ENCODE measurements at places on chromosomes 5 and 9.

DNA sequence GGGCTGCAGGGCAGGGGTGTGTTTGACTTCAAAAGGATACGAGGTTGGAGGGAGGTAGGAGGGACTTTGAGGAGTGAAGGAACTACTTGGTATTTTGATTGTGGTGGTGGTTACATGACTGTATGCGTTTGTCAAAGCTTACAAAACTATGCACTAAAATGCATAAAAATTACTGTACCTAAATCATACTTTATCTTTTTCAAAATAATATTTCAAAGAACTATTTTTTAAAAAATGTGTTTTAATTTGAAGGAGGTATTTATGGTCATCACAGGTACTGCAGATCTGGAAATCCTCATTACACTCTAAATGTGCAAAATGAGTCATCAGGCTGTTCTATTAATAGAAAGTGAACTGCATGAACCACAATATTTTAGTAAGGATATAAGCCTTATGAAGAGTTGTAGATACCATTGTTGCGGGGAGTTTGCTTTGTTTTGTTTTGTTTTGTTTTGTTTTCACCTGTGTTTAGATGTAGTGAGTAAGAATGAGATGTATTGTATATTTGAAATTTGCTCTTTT lies 116.9 kb downstream of the ARRDC3 start:
- DNase-seq, result no peak

DNA sequence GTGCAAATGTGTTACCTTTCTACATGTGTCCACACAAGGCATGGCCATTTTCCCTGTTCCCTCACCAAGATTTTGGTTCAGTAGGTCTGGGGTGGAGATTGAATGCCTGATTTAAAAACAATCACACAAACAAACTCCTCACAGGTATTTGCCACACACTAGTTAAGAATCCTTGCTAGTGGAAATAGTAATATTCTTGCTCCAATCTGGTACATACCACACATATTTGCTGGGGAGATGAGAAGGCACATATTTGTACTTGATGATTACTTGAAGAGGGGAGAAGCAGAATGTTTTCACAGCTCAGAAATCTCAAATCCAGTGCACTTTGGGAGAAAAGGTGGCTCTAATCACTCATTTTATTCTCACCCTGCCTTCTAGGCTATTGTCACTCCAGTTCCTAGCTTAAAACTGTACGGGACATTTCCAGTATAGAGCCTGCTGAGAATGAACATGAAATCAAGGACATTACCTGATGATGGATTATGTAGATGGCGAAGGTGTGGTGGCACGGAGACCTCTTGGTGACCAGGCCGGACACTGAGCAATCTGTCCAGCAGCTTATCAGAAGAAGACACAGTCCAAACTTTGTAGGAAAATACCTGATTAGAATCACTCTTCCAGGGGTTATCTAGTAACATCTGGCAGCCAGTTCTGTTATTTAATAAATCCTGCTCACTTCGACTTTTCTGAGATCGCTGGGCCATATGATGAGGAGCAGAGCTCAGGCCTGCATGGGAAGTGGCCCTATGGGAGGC lies 116.1 kb upstream of the IL6ST start:
- no peak for DNase-seq

DNA sequence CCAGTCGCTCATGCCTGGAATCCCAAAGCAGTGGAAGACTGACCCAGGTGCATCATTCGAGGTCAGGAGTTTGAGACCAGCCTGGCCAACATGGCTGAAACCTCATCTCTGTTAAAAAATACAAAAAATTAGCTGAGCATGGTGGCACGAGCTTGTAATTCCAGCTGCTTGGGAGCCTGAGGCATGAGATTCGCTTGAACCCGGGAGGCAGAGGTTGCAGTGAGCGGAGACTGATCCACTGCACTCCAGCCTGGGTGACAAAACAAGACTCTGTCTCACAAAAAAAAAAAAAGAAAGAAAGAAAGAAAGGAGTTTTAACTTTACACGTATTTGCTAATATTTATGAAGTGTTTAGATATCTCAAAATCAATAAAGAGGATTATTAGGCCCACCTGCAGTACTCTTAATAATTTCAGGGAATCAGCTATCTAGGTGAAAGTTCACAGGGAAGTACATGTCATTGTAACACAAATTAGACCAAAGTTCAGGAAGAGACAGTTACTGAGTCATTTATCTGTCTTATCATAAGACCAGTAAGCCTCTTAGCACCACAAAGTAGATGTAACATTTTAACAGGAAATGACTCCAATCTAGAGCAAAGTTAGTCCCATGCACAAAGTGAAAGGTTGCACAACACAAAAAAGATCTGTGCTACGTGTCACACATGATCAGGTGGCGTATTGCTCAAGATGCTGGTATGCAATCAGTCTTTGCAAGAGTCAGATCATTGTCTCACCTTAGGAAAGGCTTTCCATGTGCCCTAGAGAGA lies 34.1 kb upstream of the PLIN2 start:
- peak; percentile 74 for DNase-seq

DNA sequence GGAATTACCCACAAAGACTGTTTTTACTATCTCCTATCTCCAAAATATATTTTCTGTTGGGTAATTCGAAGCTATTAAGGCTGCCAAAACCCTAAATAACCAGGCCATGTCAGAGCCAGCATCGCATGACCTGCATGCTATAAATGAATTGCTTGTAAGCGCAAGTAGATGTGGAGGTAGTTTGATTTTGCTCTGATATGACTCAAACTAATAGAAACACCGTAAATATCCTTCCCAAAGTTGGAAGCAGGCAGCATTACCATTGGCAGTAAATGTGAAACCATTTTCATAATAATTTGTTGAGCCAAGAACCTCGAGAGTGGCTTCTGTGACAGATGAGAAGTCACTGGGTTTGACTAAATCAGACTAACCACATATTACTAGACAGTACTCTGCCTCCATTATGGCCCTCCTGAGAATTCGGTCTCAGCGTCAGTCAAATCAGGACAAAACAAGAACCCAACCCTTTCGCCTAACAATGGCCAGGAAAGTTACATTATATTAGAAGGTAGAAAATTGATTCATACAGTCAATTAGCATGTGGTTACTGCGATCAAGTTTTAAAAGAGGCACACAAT lies 289.8 kb downstream of the SPOCK1 start:
- DNase-seq, result no peak

- DNase-seq, result no peak
These were observed 184.0 kb downstream of the MED10 start for GRCh38 chr5:6194261-6194875.

- no peak for DNase-seq
These were observed 85.3 kb downstream of the TTC39B start for GRCh38 chr9:15221746-15222145.

DNA sequence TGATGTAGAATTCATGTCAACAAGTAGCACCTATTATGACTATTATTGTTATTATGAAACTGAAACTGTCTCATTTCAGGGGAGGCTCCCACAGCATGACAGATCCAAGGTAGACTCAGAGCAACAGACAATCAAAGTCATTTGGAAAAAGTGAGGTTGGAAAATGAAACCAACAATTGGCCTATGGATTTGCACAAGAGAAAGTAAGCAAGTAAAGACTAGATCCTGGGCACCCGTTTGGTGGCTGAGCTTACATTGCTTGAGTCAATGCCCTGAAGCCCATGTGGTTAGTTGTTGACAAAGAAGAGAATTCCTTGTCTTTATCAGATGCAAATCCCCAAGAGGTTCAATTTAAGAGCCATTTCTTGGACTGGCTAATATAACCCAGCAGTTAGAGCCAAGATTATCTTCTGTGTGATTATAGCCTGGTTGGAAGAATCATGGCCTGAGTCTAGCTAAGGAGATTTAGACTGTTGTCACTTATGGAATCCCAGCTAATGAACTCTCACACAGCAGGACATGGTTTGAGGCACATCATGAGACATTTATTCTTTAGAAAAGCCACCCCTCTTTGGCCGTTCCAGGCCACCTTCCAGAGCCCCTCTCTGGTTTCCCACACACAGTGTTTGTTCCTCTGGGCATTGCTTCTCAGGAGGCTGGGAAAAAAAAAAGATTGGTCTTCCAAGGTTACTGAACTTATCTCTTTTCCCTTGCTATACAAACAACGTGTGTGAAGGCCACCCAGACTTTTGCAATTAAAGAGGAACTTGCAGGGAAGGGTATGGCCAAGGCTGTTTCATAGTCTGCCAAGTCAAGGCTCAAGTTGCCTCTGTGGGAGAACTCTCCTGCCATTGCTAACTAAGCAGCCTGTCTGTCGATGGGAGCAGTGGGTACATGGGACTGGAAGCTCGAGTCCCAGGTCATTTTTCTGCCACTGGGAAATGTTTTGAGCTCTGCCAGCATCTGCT lies 399.5 kb downstream of the ENC1 start:
- DNase-seq, result no peak

DNA sequence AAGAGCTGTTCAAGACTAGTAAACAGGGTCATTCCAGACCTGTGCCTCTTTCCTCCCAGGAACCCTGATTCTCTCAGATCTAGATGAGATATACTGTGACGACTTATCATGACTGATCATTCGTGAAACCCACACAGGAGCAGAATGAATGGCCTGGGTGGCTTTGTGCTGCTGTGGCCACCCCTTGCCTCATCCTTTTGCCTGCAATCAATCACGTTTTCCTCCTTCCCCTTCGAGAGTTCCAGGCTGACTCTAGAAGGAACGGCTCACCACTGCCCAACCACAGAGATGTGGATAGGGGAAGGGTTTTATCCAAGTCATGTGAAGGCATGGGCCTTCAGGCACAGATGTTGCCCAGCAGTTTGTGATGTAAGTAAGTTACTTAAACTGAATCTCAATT lies 5.8 kb downstream of the ANXA6 start:
- DNase-seq, result peak; percentile 39

DNA sequence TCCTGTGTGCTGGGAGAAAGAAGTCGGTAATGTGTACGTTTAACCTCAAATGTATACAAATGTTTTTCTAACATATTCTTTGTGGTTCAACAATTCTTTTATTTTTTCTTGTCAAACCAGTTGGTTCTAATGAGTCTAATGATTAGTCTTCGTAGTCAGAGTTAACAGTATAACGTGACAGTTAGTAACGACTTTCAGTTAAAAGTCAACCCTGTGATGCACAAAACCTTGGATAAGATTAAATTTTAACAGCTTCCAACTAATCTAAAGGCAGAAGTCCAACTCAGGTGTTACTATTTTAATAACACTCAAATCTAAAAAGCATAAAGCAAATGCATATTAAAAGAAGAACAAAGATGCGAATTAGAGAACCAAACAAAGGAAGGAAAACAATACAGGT lies 47.0 kb downstream of the SEMA6A start:
- DNase-seq, result no peak

GRCh38 chr9:127878001-127878651 lies 651 bp upstream of the AK1 start:
- DNase-seq, result no peak

DNA sequence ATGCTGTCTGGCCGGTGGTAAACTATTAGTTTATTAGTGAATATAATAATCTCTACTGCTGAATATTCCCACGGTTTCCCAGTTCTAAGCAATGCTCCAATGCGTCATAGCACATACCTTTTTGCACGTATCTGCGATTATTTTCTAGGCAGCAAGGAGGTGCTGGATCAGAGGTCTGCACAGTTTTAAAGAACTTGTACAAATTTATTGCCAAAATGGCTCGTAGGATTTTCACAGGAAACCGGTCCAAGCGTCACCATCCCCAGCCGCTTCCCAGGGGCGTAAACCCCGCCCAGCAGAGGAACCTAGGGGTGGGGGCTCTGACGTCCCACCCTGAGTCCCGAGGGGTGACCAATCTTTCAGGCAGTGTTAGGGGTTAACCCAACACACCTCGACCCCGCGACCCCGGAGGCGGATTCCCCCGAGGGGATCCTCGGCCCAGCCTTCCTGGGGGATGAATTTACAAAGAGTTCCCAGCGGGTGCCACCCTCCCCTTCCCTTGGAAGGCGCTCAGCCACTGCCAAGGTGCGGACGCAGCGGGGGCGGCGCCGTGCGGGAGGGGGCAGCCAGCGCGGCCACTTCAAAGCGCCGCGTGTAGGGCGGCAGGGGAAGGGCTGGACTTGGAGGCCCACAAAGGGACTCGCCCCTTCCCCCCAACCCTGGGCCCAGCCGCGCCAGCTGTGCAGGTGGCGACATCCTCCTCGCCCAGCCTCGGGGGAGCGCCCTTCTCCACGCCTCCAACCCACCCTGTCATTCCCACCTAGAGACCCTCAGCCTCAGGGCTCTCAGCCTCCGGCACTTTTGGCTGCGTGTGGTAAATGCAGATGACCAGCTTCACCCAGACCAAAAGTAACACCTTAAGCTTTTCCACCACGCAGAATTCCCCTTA lies 43.5 kb upstream of the TCF7 start:
- DNase-seq, result no peak

DNA sequence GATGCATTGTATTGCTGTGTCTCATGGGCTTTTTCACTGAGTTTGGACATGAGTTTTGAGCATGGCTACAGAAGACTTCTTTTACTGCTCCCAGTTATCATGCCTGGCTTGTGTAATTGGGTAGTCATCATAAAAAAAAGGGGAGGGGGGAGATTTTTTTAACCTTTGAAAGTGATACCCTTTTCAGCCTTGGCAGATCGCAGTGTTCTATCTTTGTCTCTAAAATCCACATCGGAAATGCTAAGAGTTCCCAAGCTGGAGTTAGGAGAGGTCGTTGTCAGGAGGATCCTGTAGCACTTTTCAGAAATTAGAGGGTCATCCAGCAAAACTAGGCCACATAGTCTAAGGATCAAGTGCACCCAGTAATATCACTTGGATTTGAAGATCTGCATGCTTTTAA lies 188.4 kb downstream of the WDR70 start:
- no peak for DNase-seq

All from activated CD8-positive, alpha-beta T cell treated with anti-CD3 and anti-CD28 coated beads, Interleukin-2, amount 10 ng/mL, durations not matched to agents 7 days and 5 days (primary cell).